ENCODE measurements at places on chromosomes 3 and 15.
A peak's percentile ranks its signal among the peaks of the same experiment; 100 is the strongest.

DNA sequence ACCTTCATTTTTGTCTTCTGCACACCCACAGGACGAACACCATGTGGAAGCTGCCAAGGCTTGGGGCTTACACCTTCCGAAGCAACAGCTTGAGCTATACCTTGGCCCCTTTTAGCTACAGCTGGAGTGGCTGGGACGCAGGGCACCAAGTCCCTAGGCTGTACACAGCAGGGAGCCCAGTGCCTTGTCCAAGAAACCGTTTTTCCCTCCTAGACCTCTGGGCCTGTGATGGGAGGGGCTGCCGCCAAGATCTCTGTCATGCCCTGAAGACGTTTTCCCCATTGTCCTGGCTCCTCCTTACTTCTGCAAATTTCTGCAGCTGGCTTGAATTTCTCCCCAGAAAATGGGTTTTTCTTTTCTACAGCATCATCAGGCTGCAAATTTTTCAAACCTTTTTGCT, 7.8 kb downstream of the CNTN4 start:
- no peak for DNase-seq

- no peak for DNase-seq
These were observed 44.5 kb upstream of the PDZRN3 start for GRCh38 chr3:73669260-73669659.

- no peak for DNase-seq
These were observed 14.1 kb upstream of the HRH1 start for GRCh38 chr3:11140030-11140712.

DNA sequence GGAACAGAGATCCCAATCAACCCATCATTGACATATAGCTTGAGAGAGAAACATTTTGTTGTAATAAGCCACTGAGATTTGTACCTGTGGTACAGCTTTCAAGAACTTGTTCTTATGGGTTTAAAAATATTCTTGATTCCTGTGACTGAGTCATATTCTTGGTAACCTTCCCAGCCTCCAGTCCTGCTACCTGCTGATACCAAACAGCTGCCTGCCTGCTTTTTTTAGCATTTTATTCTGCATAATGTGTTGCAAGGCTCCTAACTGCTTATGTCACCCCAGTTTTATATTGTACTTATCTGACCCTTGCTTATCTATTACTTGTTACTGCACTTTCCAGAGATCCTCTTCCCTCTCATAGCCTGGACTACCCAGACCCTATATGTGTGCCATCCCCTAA, 349.3 kb upstream of the SOX2 start:
- peak; percentile 85 for DNase-seq

DNA sequence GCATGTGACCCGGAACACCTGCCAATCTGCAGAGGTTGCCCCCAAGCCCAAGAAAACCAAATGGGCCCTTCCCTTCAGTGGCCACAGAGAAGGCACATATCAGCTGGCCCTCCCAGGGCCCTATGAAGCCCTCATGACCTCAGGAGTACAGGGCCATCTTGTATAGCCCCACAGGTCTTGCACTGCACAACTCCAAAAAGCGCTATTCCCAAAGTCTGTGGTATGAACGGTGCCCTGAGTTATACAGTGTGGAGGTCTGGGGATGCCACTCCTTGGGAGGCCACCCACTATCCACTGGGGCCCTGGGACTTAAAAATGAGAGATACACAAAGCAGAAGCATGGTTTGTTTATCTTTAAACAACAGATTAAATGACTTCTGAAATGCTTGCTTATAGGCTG, 61.5 kb downstream of the CAPN7 start:
- DNase-seq, result no peak

DNA sequence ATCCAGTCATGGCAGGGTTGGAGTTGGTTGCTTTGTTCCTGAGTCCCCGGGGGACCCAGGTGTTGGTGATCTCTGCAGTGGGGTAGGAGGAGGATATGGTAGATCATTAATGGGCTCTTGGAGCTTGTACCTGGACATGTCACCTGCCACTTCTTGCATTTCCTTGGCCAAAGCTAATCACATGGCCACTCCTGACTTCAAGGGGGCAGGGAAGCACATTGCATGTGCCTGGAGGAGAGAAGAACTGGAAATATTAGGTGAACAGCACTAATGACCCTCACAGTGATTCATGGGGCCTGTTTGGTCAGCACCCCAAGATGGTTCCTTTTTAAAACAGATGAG, 87.1 kb upstream of the MYZAP start:
- DNase-seq, result no peak

GRCh38 chr3:140247775-140248174, 312.8 kb downstream of the CLSTN2 start:
- no peak for DNase-seq

DNA sequence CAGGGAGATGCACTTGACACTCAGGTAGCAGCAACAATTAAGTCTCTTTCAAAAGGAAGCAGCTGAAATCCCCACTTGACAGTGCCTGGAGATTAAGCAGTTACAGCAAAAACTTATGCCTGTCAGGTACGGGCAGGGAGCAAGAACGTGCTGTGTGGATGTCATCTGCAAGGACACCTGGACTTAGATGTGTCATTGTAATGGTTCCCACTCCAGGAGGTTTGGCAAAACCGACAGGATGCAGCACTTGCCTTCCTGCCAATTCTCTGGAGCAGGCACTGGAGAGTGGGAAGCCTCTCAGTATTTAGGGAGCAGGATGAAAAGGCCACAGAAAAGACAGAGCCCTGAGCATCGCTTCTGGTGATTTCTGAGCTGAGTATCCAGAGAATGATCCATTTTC, 292.4 kb downstream of the PDCD6IP start:
- no peak for DNase-seq

DNA sequence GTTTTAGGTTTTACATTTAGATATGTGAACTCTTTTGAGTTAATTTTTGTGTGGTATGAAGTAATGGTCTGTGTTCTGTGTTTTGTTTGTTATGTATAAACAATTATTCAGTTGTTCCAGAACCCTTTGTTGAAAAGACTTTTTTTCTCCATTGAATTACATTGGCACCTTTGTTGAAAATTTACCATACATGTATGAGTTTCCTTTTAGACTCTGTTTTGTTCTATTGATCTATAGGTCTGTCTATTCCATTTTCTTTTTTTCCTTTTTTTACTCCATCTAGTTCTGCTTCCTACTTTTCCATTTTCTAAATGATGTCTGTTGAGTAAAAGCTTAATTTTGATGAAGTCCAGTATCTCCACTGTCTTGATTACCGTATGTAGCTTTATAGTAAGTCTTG, 31.4 kb downstream of the ARIH2 start:
- no peak for DNase-seq

DNA sequence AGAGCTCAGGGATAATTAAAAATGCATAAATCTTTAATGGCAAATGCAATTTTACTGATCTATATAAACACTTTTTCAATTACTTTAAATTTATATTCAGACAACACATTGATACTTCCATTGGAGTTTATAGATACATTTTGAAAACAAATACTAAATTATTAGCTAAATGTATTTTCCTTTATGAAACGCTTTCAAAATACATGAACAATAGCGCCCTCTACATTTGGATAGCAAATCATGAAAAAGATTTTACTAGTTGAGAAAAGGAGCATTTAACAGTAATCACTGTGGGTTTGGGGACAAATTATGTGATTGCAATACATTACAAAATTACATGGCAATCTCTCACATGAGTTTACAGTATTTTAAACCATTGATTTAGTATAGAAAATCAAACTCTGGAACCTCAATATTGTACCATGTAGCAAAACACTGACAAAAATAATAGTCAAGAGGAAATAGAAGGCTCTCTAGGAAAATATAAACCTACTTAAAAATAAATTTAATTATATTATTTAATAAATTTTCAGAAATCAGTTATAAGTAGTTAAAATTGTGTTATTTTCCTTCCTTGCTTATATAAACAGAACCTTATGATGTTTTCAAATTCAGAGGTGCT, 207.9 kb downstream of the ZIC1 start:
- DNase-seq, result peak; percentile 34

- no peak for DNase-seq
These were observed 79.4 kb downstream of the SNRK start for GRCh38 chr3:43365601-43366305.

DNA sequence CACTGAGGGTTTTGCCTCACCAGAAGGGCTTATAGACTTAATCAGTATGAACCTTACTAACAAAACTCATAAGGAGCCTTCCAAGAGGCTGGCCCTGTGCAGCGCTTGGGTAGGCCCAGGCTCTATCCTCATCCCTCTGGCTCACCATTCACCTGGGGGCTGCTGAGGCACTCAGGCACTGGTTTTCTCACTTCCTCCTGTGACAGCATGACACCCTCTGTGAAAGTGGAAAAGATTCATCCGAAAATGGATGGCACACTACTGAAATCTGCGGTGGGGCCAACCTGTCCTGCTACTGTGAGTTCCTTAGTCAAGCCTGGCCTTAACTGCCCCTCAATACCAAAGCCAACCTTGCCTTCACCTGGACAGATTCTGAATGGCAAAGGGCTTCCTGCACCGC, 41.3 kb downstream of the PSMD6 start:
- DNase-seq, result no peak

DNA sequence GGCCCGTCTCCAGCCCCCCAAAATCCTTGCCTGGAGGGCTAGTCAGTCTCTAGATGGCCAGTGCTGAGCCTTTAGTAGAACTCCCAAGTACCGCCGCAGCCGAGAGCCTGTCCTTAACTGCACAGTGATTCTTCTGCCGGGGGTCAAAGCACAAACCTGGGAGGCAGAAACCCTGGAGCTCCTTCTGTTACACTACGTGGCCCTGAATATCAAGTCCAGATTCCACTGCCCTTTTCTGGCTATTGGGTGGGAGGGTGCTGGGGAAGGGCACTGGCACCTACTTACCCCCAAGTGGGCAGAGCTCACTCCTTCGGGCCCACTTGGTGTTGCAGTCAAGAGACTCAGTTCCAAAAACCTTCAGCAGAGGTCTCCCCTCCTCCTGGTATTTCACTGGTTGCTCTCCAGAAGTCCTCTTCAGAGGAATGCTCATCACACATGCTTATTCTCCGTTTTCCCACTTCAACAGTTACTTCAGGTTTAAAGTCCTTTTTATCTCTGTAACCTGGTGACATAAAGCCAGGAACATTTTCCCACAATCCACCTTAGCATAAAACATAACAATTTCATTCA, 10.8 kb downstream of the PDHB start:
- DNase-seq, result no peak

- peak; percentile 46 for DNase-seq
These were observed 17.4 kb upstream of the SHF start for GRCh38 chr15:45205192-45205591.

- no peak for DNase-seq
These were observed 146.8 kb downstream of the ROBO2 start for GRCh38 chr3:77186728-77187127.

DNA sequence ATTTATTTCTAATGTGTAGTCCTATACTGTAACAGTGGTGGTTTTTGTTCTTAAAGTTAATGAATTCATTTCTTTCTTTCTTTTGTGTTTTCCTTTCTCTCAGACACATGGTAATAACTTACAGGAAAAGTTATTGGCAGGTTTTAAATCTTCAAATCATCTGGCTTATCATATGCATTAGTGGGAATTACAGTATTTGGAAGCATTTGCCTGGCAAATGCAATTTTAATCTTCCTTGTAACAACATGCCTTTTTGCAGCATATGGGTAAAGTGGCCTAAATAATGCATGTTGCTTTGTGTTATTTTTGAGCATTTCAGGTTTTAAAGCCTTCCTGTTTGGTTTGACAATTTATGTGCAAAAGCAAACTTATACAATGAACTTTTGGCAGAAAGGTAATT, 66.8 kb downstream of the GALK2 start:
- DNase-seq, result no peak

DNA sequence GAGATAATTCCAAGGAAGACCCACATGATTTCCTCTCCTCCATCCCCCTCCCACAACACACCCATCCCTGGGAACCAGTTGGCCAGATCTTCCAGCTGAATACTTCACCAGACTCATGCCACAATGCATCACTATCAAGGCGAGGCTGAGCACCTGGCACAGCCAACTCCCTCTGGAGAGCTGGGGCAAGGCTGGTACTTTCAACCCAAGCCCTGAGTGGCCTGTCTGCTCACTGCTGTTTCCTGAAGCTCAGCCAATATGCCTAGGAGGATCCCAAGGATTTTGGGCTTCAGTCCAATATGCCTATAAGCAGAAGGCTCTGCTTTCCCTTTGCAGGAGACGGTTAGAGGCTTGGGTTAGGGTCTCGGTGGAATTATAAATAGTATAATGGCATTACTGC, 90.9 kb upstream of the NEO1 start:
- DNase-seq, result peak; percentile 71

DNA sequence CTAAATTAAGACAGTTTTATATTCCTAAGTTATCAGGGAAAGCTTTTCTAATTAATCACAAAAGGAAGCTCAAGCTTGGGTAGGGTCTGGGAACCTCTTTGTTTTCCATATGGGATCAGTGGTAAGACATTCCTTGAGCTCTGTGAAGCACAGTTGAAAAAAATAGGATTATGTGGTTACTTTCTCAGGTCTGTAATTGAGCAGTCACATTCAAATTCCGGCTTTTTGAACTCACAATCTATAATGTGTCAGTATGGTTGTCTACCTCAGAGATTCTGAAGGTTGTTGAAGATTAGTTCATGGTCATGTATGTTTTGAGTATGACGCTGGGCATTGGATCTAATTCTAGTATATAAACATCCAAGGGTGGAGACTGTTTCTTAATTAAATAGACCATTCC, 364.5 kb downstream of the LPP start:
- no peak for DNase-seq

- no peak for DNase-seq
These were observed 232.0 kb downstream of the ZBBX start for GRCh38 chr3:167148136-167148535.

DNA sequence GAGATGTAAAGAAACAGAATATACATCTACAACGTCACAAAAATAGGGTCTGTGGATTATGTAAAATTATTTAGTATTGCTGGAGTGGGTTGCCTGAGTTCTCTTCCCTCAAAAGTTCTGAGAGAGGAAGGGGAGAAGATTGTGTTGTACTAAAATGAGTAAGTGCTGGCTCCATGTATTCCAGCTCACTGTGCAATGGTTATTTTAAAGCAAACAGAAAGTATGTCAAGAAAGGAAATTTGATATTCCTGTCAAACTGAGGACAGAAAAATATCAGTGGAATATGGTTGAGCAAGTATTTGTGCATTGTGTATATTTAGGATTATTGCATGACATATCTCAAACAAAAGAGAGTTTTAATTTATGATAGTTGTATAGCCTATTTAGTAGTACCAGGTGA, 2.2 kb downstream of the TRPC1 start:
- no peak for DNase-seq

- peak; percentile 33 for DNase-seq
These were observed 26.4 kb downstream of the CBLB start for GRCh38 chr3:105842449-105842848.

- no peak for DNase-seq
These were observed 761.7 kb downstream of the IGSF11 start for GRCh38 chr3:118272991-118273390.

GRCh38 chr3:53464424-53464823, 30.0 kb upstream of the CACNA1D start:
- DNase-seq, result no peak

DNA sequence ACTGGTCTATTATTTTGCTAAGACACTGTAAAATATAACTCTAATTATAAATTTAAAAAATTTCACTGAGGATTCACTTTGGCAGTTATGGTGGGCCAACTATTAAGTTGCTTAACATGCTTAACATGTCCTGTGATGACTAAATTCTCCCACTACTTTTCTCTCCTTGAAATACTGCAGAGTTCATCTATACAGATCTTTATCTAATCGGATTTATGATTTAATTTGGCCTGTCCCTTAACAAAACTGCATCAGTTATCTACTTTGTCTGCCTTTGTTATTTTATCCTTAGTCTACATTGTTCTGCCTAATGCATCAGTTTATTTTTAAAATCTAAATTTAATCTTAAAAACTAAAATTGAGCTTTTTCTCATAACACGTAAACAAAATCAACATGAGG, 26.4 kb downstream of the CD96 start:
- DNase-seq, result no peak

GRCh38 chr3:10792208-10792607, 23.8 kb upstream of the SLC6A11 start:
- no peak for DNase-seq
